ENCODE measurements at places on chromosomes 7 and 10.

GRCh38 chr7:83366629-83367028, 203.9 kb upstream of the PCLO start:
- no peak for DNase-seq

DNA sequence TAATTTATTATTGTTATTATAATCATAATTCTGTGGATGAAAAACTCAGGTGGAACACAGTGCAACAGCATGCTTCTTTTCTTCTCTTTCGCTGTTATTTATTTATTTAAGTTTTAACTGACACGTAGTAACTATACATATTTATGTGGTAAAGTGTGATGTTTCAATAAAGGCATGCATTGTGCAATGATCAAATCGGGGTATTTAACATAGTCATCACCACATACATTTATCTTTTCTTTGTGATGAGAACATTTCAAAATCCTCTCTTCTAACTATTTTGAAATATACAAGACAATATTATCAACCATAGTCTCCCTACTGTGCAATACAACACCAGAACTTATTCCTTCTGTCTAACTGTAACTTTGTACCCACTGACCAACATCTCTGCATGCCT, 152.5 kb upstream of the LYZL1 start:
- no peak for DNase-seq

GRCh38 chr7:28856656-28857055, 101.5 kb downstream of the TRIL start:
- DNase-seq, result no peak

GRCh38 chr10:89278034-89278535, 23.8 kb upstream of the IFIT2 start:
- no peak for DNase-seq

GRCh38 chr7:27096768-27097514, 1.1 kb upstream of the HOXA1 start:
- DNase-seq, result no peak

DNA sequence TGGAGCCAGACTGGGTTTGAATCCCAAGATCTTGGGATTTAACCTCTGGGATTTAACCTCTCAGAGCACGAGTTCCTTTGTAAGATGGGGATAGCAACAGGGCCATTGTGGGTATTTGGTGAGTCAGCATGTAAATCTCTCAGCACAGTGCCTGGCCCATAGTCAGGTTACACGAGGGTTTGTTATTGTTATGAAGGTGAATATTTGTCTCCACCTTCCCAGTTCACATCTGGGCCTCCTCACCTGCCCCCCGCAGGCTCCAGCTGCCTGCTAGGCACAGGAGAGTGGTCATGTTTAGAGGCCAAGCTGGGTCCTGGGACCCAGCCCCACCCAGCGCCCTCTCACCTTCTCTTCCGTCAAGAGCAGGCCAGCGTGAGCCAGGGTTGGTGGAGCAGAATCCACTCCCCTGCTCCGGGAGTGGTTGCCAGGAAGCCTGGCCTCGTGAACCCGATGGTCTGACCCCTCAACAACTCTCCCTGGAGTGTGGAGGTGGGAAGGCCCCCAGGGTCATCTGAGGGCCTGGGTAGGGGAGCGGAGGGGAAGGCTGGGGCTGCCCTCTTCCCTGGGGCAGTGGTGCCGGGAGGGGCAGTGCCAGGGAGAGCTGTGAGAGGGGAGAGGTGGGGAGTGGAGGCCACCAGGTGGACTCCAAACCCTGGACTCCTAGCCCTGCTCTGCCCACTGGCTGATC, 26.0 kb downstream of the FAM241B start:
- DNase-seq, result no peak

GRCh38 chr7:11236680-11237079, 263.0 kb downstream of the PHF14 start:
- DNase-seq, result no peak

GRCh38 chr10:127526161-127526560, 22.9 kb upstream of the NPS start:
- peak; percentile 53 for DNase-seq

- no peak for DNase-seq
Measured at GRCh38 chr10:75569506-75569905, 138.1 kb downstream of the LRMDA start.

DNA sequence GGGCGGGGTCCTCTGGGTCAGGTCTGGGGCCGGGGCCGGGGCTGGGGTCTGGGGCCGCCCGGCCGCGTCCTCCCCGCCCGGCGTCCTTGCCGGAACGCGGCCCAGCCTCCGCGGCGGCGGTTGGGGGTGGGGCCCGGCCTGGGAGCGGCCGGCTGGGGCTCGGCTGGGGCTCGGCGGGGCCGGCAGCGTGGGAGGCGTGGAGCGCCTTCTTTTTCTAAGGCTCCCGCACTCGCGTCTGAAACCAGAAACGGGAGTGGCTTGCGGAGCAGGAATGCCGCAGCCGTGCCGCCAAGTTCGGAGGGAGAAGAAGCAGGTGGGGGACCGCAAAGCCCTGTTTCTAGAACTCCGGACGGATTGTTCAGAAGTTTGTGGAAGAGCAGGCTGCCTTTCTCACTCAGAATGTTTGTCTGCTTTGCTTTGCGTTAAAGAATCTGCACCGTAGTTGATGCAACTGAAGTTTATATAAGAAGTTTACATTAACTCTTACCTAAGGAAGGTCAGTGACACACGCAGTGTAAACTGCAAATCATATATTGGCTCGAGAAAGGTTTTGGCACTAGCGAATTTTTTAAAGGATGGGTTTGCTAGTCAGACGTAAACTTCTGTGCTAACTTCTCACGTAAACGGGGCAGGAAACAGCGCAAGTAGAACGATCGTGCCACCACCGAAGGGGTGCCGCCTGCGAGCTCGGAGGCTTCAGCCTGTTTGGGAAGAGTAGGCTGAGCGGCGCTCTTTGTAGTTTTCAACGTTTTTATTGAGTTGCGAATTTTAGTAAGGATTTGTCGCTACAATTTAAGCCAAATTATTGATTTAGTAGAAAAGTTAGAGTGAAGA, 729 bp downstream of the DNAJB6 start:
- peak; percentile 6 for DNase-seq

GRCh38 chr10:75408911-75409885, 7.6 kb upstream of the ZNF503 start:
- no peak for DNase-seq

GRCh38 chr10:7787150-7787856, 490 bp downstream of the KIN start:
- DNase-seq, result no peak

DNA sequence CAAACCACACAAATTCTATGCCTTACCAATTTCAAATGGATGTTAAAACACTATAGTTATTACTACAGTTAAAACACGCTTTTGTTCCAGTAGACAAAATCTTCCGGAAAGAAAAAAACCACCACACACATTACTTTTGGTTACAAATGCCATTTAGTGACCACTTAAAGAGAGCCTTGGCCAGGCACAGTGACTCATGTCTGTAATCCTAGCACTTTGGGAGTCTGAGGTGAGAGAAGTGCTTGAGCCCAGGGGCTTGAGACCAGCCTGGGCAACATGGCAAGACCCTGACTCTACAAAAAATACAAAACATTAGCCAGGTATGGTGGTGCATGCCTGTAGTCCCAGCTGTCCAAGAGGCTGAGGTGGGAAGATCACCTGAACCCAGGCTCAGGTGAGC, 7.2 kb downstream of the TNPO3 start:
- DNase-seq, result no peak

GRCh38 chr10:132420981-132421846, 24.2 kb downstream of the PWWP2B start:
- no peak for DNase-seq

DNA sequence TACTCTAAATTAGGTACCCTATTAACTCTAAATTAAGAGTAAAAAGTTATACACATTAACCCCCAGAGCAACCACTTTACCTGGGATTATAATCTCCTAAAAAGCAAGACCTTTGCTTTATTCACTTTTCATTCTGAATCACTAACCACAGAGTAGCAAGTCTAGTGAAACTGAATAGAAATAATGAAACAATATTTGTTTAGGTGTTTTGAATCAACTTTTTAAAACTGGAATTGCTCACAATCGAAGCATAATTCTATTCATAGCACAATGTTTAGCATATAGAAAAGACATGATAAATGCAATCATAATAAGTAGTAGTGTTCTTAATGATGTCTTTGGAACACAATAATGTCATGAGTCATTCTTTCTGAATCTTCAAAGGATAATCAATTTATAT, 37.0 kb upstream of the CASD1 start:
- no peak for DNase-seq

DNA sequence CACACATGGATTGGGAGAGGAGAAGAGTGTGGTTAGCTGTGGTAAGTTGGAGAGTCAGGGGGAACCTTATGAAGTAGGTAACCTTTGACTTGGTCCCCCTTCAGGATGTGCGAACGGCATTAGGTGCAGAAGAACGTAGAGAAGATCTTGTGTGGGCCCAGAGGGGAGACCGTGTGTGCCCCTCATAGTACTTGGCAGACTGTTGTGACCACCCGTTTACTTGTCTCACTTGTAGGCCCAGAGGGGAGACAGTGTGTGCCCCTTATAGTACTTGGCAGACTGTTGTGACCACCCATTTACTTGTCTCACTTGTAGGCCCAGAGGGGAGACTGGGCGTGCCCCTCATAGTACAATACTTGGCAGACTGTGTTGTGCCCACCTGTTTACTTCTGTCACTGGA, 2.6 kb downstream of the GTPBP4 start:
- DNase-seq, result no peak

DNA sequence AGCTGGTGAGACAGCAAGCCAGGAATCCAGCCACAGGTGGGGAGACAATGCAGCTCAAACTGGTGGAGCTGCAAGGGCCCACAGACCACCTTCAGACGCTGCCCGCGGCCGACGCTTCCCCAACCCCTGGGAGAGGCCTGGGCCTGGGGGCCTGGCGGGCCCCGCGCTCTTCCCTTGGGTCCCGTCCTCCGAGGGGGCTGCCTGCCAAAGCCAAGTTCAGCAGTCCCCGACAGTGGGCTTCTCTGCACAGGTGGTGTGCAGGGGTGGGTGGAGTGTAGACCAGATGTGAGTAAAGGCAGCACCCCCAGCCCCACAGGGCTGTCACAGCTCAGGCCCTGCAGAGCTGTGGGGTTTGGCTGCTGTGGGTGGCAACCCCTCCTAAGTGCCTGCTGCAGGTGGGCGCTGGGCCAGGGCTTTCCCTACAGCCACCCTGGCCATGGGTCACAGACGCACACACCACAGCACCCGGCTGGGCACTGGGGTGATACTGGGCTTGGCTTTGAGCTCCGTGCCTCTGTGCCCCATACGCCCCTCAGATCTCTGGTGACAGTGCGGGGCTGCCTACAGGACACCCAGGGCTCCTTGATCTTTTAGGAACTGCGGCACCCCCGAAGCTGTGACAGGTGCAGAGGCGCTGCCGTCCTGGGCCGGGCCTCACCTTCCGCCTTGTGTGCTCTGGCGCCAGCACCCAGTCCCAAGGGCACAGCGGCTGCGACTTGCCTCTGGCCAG, 20.5 kb downstream of the BNIP3 start:
- DNase-seq, result no peak

GRCh38 chr10:101831169-101831811, 12.3 kb downstream of the KCNIP2 start:
- DNase-seq, result no peak

- DNase-seq, result no peak
Measured at GRCh38 chr10:99467236-99467999, 37.0 kb upstream of the GOT1 start.

- no peak for DNase-seq
Measured at GRCh38 chr10:122034149-122034756, 45.3 kb downstream of the TACC2 start.

- no peak for DNase-seq
Measured at GRCh38 chr10:72020914-72021809, 57.0 kb downstream of the CHST3 start.

- DNase-seq, result no peak
Measured at GRCh38 chr7:155357573-155358041, 59.9 kb downstream of the INSIG1 start.

DNA sequence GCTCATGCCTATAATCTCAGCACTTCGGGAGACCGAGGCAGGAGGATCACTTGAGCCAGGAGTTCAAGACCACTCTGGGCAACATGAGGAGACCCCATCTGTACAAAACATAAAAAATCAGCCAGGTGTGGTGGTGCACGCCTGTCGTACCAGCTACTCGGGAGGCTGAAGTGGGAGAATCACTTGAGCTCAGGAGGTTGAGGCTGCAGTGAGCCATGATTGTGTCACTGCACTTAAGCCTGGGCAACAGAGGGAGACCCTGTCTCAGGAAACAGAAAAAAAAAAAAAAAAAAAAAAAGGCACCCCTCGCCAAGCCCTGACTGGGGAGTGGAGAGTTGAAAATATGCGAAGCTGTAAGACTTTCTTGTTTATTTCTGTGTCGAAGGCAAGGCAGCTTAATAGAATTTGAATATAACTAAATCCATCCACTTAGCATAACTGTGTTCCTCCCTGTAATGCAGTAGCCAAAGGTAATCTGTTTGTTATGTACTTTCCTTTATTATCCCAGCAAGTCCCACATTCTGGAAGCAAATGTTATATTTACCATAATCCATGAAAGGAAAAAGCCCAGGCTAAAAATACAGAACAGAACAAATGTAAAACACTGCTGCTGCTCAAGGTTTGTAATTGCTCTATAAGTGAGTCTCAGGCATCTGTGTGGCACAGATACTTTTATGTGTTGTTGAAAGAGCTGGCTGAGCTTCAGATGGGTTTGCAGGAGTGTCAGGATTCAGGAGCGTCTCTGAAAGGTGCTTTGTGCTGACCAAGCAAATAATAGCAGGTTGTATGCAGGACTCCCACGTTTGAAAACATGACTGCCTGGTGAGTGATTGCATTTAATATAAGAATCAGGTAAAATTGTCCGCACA, 127.2 kb downstream of the CELF2 start:
- no peak for DNase-seq

DNA sequence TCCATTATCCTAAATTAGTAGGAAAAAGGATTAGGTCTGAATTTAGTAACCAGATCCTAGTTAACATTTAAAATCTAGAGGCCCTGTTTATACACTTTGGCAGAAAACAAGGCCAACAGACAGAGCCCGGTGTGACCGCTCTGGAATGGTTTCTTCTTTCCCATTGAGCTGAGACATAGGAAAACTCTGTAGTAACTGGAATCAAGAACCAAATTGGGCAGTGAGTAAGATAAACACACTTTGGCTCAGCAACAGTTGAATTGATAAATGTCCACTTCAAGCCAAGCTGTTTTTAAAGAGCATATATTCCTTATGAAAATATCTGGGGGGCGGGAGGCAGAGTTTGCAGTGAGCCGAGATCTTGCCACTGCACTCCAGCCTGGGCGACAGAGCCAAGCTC, 343.7 kb upstream of the SEMA3A start:
- no peak for DNase-seq

GRCh38 chr10:35470925-35471315, 134.2 kb upstream of the GJD4 start:
- DNase-seq, result no peak

DNA sequence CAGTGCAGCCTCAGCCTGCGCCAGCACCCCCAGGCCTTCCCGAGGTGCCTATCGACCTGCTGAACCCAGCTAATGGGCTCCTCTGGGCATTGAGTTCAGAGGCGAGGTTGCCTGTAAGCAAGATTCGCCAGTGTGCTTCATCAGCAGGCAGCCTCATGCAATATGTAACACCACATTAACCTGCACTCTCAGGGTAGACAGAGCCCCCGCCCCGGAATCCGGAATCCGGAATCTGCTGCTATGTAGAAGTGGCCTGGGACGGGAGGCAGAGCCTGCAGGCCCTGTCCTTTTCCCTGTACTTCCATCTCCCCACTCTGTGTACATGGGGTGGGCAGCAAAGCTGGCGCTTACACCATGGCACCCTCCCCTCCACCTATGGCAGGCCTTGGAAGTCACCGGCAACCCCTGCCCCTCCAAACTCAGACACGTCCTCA, 83.9 kb upstream of the RET start:
- DNase-seq, result no peak

GRCh38 chr10:79331709-79332108, 15.6 kb upstream of the PPIF start:
- no peak for DNase-seq

- DNase-seq, result no peak
Measured at GRCh38 chr10:42950606-42951485, 126.0 kb upstream of the RET start.
